ENCODE measurements at places on chromosomes 16 and 17.

- no peak for DNase-seq
Observed at GRCh38 chr16:9323170-9323569, 231.7 kb downstream of the HAPSTR1 start.

GRCh38 chr17:31647661-31648060 lies 211.4 kb downstream of the COPRS start:
- DNase-seq, result no peak

GRCh38 chr17:41977991-41978390 lies 11.4 kb downstream of the CNP start:
- DNase-seq, result no peak

- no peak for DNase-seq
Observed at GRCh38 chr17:82559566-82560251, 40.2 kb downstream of the FOXK2 start.

- DNase-seq, result no peak
Observed at GRCh38 chr17:416293-417206, 63.9 kb upstream of the RPH3AL start.

DNA sequence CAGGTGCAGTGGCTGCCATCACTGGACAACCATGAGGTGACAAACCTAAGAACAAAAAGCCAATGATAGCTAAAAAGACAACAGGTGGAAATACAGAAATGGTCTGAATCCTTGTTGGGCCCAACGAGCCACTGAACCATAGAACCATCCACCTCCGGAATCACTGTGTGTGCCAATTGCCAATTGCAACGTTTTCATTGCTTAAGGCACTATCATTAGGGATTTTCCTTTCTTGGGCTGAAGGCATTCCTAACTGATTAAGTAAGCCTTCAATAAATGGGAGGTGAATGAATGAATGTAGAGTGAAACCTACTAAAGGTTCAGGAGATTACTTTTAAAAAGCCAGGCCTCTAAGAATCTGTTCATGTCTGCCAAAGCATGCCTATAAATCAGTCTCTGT lies 3.6 kb downstream of the USP31 start:
- no peak for DNase-seq

GRCh38 chr17:38728290-38728831 lies 1.8 kb upstream of the CISD3 start:
- DNase-seq, result peak; percentile 84

GRCh38 chr16:55737318-55737717 lies 81.5 kb downstream of the SLC6A2 start:
- no peak for DNase-seq

- no peak for DNase-seq
Observed at GRCh38 chr17:40331743-40332641, 23.0 kb downstream of the RARA start.

GRCh38 chr17:78933025-78933958 lies 8.1 kb upstream of the TIMP2 start:
- no peak for DNase-seq

DNA sequence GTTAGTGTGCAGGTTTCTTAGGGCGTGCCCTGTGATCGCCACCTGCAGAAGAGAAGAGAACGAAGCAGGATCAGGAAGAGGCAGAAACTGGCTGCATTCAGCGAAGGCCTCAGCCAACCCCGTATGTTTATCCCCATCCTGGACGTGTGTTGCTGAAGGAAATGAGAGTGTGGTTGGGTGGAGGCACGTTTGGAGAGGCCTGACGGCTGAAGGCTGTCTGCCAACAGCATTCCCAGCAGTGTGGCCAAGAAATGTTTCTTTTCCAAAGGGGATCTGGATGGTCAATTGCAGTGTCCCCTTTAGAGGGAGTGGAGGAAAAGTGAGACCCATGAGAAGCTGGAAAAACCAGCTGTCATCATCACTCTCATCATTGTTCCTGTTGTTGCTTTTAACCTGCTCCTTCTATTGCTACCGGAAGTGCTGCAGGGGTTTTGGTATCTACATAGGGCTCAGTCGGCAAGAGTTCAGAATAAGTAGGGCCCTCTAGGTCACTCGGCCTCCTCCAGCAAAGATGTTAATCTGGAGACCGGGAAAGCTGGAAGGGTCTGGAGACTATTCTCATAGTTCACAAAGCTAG lies 46.5 kb upstream of the SLC47A1 start:
- no peak for DNase-seq

DNA sequence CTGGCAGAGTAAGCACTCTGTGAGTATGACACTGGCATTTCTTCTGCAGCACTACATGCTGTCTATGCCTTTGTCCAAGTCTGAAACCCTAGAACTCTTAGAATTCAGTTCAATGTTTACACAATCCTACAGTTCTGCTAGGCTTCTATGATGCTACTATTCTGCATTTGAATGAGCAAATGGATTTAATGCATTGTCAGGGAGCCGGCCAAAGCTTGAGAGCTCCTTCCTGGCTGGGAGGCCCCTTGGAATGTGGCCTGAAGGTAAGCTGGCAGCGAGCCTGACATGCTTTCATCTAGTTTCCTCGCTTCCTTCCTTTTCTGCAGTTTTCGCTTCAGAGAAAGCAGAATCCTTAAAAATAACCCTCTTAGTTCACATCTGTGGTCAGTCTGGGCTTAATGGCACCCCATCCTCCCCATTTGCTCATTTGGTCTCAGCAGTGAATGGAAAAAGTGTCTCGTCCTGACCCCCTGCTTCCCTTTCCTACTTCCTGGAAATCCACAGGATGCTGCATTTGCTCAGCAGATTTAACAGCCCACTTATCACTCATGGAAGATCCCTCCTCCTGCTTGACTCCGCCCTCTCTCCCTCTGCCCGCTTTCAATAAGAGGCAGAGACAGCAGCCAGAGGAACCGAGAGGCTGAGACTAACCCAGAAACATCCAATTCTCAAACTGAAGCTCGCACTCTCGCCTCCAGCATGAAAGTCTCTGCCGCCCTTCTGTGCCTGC lies at the start of gene CCL2:
Gene CCL2 (plus strand): TSS at position 635 of the 730 bp plus-strand sequence. CDS start 65 bp downstream, at position 700.
- DNase-seq, result no peak

DNA sequence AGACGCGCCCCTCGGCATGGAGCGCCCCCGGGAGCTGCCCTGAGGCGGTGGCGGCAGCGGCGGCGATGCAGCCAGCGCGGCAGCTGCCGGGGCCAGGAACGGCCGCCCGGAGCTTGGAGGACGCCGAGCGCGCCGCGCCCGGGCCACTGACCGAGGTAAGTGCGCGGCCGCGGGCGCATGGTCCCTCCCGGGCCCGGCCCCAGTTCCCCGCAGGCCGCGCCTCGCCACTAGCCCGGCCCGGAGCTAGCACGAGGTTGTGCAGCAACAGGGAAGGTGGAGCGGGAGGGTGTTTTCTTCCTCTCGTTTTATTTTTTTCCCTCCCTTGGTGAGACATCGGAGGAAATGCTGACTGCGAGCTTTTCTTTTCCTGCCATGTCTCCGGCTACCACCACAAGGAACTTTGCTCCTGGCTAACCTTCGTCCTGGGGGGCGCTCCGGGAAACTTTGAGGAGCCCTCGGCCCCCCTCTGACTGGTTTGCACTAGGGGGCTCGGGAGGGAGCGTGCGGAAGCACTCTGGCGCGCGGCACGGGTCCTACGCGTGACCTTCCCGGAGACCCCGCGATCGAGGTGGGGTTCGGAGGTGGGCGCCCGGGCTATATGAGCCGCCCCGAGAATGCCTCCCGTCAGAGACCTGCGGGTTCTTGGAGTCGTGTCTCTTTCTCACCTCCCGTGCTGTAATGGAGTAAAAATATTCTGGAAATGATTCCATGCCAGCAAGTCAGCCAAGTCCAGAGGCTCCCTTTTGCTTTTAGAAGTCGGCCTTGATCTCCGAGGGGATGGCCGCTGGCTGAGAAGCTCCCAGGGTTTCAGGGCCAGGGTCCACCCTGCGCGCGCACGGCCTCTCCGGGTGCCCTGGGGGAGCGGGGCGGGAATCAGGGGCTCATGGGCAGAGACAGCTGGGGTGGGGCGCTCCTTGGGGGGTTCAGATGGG lies 868 bp downstream of the KCNJ12 start:
- no peak for DNase-seq

- DNase-seq, result peak; percentile 32
Observed at GRCh38 chr16:89863741-89864526, 9.5 kb upstream of the TCF25 start.

- no peak for DNase-seq
Observed at GRCh38 chr17:32523827-32524552, 37.2 kb downstream of the CDK5R1 start.

- no peak for DNase-seq
Observed at GRCh38 chr16:89478576-89479221, 11.7 kb downstream of the ANKRD11 start.

DNA sequence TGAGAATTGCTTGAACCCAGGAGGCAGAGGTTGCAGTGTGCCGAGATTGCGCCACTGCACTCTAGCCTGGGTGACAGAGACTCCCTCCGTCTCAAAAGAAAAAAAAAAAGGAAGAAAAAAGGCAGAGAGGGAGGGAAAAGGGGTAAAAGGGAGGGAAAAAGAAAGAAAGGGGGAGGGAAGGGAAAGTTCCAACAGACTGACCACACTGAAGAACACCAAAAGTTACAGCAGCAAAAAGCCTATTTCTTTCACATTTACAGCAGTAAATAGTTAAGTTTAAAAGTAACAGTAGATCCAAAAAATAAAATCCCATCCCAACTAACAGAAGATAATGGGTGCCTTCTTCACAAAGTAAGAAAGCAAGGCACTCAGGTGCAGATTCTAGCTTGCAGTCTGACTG lies 36.9 kb upstream of the C17orf78 start:
- no peak for DNase-seq

- DNase-seq, result no peak
Observed at GRCh38 chr17:80937462-80938381, 53.9 kb upstream of the CHMP6 start.

- DNase-seq, result no peak
Observed at GRCh38 chr16:47492428-47493377, 31.6 kb downstream of the PHKB start.

GRCh38 chr16:84074721-84075120 lies 32.1 kb upstream of the SLC38A8 start:
- DNase-seq, result no peak

GRCh38 chr16:52758473-52758855 lies 211.5 kb upstream of the TOX3 start:
- DNase-seq, result no peak

- no peak for DNase-seq
Observed at GRCh38 chr17:69176457-69176795, 34.7 kb upstream of the ABCA6 start.

GRCh38 chr16:78768718-78769117 lies 669.3 kb downstream of the WWOX start:
- DNase-seq, result no peak

DNA sequence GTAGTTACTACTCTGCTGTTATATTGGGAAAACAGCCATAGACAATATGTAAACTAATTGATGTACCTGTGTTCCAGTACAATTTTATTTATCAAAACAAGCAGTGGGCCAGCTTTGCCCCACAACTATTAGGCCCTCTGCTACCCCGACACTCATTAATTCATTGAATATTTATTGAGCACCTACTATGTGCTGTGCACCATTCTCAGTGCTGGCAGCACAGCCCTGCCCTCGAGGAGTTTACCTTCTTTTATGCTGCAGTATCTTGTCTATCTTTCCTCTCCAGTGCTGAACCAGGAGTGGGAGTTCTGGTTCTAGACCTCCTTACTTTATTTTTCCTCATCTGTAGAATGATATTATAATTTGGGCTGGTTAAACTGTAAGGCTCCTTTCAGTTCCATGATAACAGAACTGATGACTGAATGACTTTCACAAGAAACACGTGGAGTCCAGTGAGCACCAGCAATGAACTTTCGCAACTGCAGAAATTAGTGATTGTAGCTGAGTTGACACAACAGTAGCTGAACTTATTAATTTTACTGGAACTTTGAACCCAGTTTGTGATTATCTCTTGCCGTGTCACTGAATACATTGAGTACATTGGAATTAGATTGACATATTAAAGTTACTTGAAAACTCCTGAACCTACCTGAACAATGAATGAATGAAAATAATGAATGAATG lies 2.4 kb downstream of the GOSR2 start:
- no peak for DNase-seq

DNA sequence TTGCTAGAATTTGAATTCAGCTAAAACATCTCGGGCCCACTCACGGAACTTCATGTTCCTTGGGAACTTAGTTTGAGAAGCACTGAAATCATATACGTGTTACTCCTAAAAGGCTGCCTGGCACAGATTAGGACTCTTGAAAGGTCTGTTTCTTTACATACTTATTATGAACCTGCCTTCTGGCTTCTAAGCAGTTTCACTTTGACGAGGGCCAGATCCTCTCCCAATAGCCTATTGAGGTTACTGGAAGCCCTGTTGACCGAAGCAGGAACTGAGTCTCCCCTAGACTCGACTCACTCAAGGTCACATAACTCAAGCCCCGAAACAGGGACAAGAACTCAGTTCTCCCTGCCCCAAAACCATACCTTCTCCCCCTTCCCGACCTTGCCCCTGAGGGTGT lies 121.9 kb upstream of the PLCG2 start:
- DNase-seq, result no peak

DNA sequence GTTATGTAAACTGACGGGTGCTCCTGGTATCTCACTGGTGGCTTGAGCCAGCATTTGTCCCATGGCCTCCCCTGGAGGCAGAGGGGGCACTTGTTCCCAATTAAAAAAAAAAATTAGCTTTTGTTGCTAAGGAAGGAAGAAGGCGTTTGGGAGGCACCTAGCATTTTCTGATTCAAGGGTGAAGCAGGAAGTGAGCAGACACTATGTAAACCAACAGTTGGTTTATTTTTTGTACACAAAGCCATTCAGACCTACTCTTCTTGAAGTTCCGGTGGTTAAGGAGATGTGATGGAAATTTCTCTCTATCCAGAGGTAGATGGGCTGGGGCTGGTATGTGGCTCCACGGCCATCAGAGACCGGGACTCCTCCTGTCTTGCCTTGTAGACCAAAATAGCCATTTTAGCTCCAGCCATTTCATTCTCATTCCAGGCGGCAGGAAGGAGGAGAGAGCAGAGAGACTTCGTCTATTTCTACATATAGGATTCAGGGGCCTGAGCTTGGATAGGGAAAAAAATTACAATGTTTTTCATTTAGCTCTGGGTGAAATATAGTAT lies 103.0 kb downstream of the SNX29 start:
- DNase-seq, result no peak

- no peak for DNase-seq
Observed at GRCh38 chr16:85520853-85521521, 92.1 kb upstream of the GSE1 start.

DNA sequence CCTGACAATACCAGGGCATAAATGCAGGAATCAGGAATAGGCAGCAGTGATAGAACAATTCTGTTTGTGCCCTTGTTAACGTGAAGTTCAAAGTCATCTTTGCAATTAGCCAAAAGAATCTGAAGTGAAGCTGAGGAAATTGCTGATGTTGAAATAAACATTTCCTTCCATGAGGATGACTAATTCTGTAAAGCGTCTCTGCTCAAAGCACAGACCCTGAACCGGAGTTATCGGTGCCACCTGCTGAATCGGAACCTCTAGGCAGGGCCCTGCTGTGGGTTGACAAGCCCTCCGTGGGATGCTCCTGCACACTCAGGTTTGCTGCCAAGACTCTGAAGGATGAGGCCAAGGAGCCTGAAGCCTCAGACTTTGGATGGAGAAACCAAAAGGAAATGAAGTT lies 37.0 kb upstream of the CDH1 start:
- no peak for DNase-seq

Measured in stimulated activated CD4-positive, alpha-beta T cell treated with anti-CD3 and anti-CD28 coated beads, Interleukin-2, amount 100 ng/mL, for 4 hours (primary cell).